T-helper 22 cell (primary cell): ENCODE measurements at places on chromosomes 3 and 15.

DNA sequence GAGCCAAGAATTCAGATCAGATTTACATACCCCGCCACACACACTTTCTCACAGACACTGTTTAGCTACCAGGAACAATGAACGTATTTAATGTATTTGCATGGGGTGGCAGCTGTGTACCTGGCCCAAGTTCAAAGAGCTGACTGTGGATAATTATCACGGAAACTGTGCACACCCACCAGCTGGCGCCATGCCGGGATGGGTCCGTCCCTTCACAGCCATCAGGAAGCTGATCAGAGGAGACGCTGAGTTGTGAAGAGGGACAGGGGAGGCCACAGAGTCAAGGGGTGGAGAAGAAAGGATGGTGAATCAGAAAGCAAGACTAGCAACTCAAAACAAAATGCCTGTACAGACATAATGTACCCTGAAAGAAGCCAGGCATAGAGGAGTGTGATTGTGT lies 13.1 kb upstream of the PLA2G4D start:
- no peak for DNase-seq

GRCh38 chr3:38720465-38720864 lies 71.0 kb upstream of the SCN5A start:
- DNase-seq: no peak

- DNase-seq: no peak
These were observed 49.5 kb upstream of the SEC13 start for GRCh38 chr3:10370429-10370828.

GRCh38 chr3:67462187-67462586 lies 192.2 kb downstream of the SUCLG2 start:
- DNase-seq: no peak

GRCh38 chr15:37109872-37110572 lies 9.7 kb upstream of the MEIS2 start:
- DNase-seq: no peak

GRCh38 chr3:14577897-14578296 lies 37.8 kb upstream of the GRIP2 start:
- DNase-seq: no peak

DNA sequence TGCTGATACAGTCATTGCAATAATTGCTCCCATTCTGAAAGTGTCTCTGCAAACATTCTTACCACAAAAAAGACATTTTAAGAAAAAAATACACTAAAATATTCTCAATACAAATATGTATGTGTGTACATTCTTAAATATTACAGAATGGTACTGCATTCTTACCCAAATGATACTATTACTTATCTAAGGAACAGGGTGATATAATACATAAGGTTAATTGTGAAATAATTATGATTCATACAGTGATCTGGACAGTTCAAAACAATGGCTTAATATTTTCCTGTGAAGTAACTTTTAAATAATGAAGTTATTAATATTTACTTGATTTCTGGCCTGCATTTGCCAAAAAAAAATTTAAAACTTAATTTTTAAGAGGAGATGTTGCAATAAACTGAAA lies 694.6 kb downstream of the TUSC7 start:
- no peak for DNase-seq

GRCh38 chr15:68983961-68984481 lies 30.5 kb upstream of the NOX5 start:
- no peak for DNase-seq

DNA sequence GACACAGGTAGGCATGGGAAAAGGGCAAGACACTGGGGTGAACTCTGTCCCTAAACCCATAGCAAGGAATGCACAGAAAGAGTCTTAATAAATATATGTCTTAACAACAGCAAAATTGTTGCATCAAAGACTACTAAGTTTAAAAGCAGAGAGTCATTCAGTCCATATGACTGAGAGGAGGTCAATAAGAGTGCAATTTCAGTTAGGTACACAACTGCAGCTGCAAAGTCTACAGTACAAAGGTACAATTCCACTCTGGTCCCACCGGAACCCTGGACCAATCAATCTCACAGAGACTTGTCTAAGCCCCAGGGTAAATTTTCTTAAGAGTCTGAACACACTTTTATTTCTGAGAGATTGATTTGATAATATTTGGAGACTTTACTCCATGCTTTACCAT lies 6.9 kb downstream of the CP start:
- no peak for DNase-seq

DNA sequence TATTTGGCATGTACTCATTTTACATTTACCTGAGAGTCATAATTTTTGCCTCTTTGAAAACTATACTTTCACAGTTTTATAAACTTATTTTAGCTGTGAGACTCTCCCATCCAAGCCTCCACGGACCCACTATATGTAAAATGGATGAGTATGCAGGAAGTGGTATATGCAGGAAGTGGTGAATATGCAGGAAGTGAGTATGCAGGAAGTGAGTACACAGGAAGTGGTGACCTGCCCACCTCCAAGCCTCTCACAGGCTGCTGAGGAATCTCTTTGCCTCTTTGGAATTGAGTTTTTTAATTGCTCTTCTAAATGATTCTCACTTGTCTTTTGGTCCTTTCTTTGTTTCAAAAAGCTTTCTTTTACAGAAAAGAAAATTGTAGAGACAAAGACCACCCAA lies 85.2 kb downstream of the KBTBD8 start:
- DNase-seq: peak; percentile 30

DNA sequence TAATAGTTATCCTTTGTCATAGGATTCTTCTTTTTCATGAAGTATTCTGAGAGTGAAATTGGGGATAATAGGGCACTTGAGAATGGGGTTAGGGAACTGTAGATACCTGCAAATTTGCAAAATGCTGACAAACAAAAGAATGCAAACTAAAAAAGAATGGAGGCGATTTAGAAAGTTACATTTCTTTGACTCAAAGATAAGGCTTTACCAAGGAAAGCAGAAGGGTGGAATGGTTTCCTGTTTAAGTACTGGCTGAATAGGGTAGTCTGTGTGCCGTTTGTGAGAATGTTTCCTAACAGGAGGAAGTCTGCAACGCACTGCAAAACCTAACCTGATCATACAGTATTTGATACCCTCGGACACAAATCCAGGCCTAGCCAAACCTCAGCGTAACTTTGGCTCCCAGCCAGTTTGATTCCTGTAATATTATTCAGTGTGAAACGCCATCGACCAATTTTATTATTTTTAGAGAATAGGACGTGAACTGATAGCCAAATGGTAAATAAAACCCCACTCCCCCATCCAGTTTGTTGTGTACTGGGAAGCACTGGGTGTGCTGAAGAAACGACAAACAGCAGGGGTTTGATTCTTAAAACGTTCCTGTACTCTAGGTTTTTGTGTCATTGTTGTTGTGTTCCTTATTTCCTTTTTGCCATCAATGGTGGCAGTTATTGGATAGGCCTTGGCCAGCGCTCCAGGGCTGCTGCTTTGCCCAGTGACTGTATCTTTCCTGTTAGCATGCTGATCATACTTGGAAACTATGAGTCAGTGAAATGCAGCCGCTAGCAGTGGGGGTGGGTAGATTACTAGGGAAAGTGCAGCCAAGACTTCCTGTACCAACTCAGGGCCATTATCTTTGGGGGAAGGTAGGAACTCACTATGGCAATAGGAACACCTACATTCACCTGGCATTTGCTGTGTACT lies 148.0 kb upstream of the TBL1XR1 start:
- peak; percentile 7 for DNase-seq

- no peak for DNase-seq
These were observed 4.3 kb downstream of the SNX33 start for GRCh38 chr15:75651810-75652543.

GRCh38 chr3:99696497-99696896 lies 58.1 kb downstream of the COL8A1 start:
- no peak for DNase-seq

DNA sequence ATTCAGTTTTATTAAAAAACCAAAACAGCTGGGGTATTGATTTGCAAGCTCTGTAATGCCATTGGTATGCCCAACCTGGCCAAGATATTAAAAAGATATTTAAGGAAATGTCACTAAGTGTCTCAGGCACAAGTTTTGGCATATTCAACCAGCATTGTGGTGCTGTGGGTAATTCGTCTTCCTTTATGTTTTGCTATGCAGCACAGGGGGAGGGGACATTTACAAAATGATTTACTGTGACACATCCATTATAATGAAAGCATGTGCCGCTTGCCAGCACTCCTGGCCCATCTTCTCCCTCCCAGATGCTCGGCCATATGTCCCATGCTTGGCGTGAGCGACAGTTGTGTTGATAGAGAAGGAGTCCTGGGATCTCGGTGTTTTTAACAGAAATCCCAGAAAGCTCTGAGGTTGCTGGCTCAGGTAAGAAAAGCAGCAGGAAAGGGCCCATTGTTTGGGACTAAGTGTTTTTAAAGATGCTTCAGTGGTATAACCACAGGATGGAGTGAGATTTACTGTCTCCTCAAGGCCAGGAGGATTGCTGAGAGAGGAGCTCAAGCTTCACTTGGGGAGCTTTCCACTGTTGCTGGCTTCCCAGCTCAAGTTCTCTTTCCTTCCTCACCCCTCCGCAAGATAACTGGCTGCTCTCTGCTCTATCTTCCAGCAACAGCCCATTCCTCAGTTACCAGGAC lies 158.2 kb upstream of the TSC22D2 start:
- DNase-seq: no peak

GRCh38 chr3:38964646-38965045 lies 87.1 kb downstream of the SCN11A start:
- DNase-seq: no peak

- DNase-seq: no peak
These were observed 32.2 kb upstream of the ST8SIA2 start for GRCh38 chr15:92361321-92362000.

- no peak for DNase-seq
These were observed 20.2 kb upstream of the TM4SF18 start for GRCh38 chr3:149353581-149354184.

GRCh38 chr3:51997172-51997571 lies 1.5 kb upstream of the RPL29 start:
- no peak for DNase-seq

DNA sequence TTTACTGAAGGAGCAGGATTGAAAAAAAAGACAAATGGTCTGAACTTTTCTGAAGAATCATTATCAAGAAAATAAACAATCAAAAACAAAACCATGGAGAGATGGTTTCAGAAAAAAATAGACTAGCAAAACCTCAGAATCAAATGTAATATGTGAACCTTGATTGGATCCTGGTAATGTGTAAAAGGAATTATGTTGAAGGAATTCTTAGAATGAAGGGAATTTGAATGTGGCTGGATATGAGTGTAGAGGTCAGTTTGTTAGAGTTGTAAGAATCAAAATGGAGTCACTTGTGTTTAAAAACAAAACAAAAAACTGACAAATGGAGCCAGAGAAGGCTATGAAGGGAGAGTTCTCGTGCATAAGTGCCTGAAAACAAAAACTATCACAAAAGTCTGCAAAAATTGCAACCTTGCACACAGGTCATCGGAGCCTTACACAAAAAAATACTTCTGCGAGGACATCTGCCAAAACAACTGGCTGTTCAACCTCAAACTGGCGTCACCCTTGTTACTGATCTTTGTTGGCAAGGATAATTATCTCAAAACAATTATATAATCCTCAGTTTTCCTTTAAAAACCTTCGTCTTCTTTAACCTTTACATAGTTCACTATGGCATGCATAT lies 19.1 kb upstream of the ATP13A3 start:
- no peak for DNase-seq

DNA sequence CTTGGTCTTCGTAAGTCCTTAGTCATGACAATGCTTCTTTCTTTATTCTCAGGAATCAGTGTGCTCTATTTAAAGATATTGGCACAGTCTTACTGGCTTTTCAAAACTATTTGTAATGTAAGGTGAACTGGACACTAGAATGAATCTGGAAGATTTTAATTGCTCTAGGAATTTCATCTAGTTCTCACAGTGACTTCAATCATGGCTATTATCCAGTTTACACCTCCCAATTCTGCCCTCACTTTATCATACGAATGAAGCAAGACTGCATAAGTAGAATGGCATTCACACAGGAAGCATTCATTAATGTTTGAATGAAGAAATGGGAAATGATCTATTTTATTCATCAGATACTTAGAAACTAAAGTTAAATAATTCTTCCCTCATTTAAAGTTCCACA lies 26.7 kb upstream of the DRD3 start:
- no peak for DNase-seq

DNA sequence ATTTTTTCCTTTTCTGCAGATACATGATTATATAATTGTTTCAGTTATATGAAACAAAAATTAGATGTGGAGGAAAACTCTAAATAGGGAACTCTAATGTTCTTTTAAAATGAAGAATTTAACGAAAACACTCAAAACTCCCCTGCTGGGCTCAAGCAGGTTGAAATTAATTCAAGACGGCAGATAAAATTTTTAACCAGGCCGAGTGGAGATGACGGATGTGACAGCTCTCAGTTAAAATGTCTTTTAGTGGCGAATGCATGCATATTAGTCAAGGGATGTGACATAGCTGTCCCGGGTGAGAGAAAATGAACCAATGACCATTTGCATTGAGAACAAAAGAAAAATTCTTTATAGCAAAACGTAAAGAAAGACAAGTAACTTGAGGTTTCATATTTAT lies 110.1 kb downstream of the ROBO2 start:
- no peak for DNase-seq

DNA sequence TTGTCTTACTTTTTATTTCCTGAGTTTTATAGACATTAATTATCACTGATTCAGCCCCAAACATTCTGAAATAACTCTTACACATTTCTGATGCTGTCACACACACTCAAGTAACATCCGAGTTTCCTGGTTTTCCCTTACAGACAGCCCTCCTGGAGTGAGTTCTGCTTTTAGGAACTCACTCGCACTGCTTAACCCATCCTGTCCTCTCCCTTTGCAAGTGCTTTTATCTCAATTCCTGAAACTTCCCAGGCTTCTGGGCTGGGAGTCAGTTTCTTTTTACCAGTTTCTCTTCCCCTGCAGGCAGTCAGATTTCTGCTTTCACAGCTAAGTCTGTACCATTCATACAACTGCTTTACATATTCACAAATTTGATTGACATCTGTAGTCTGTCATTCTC lies 15.6 kb upstream of the SH3GL3 start:
- DNase-seq: no peak

- DNase-seq: no peak
These were observed 121.0 kb downstream of the GREM1 start for GRCh38 chr15:32838820-32839219.

- DNase-seq: no peak
These were observed 83.7 kb upstream of the ARHGEF3 start for GRCh38 chr3:56885453-56885852.

- no peak for DNase-seq
These were observed 29.8 kb upstream of the FAH start for GRCh38 chr15:80123034-80123433.

GRCh38 chr3:112187300-112187699 lies 54.3 kb upstream of the GCSAM start:
- no peak for DNase-seq

GRCh38 chr3:17882981-17883380 lies 140.6 kb upstream of the TBC1D5 start:
- DNase-seq: no peak

GRCh38 chr15:94563456-94563855 lies 332.1 kb downstream of the MCTP2 start:
- no peak for DNase-seq

DNA sequence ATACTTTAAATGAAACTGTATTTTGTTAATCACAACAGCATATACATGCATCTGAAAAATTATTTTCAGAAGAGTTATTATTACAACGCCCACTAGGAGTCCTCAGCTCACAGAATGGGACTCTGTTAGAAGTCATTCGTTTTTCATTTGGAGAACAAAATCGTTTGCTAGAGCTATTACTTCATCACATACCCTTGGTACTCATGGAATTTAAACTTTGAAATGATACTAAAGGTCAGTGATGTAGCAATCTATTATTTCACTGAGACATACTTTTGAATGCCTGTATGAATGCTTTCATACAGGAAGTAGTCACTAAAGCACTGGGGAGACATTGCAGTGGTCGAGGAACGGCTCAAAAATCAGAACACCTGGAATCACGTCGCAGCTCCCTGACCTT lies 198.1 kb downstream of the MBNL1 start:
- no peak for DNase-seq

GRCh38 chr3:8857720-8858367 lies 88.4 kb upstream of the OXTR start:
- no peak for DNase-seq
